ENCODE measurements at places on chromosomes 11 and 22.

DNA sequence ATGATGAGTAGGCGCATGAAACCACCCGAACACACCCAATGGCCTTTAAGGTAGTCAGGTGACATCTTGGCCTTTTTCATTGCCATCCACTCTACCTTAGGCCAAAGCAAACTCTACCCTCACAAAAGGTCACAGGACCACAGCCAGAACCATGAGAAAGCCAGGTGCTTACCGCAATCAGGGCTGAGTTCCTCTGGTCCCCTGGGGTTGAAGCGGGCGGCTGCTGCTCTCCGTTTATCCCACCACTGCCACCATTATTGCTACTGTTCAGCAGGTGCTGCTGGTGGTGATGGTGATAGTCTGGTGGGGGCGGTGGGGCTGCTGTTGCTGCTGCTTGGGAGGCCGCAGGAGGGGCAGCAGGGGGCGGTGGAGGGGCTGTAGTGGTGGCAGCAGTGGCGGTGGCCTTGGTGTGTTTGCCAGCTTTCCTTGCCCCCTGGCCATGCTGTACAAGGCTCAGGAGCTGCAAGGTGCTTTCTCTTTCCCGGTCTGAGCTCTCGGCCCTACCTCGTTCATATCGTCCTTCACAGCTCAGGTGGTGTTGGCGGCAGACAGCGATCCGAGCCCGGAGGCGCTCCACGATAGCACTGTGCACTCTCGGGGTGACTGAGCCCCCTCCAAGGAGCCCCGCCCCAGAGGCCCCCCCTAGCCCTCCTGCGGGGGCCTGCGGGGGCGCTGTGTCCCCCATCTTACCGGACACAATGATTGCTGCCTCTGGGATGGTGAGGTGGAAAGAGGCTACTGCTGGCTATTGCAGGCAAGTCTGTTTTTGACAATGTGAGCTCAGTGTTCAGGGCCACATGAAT is 1.6 kb downstream of the MAML2 start:
- DNase-seq = peak; percentile 66

- DNase-seq = no peak
Observed at GRCh38 chr11:79265756-79266322, 175.0 kb downstream of the TENM4 start.

GRCh38 chr11:69862331-69862771 is 43.1 kb upstream of the FGF3 start:
- DNase-seq = no peak

GRCh38 chr11:127632976-127633680 is 632.6 kb upstream of the KIRREL3 start:
- no peak for DNase-seq

- no peak for DNase-seq
Observed at GRCh38 chr22:44575381-44576268, 77.6 kb upstream of the RTL6 start.

DNA sequence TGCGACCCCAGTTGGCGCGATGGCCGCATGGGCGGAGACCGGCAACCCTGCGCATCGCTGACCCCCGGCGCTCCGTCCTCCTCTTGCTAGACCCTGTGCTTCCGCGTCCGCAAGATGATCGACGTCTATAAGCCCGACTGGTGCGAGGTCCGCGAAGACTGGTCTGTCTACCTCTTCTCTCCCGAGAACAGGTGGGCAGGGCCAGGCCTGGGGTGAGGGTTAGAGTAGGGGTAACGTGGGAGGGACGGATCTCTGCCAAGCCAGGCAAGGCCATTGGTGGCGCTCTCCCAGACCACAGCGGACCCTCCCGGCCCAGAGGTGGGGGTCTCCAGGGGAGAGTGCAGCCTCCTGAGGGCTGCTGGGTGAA is 92.1 kb downstream of the CACNA1I start:
- DNase-seq = no peak

DNA sequence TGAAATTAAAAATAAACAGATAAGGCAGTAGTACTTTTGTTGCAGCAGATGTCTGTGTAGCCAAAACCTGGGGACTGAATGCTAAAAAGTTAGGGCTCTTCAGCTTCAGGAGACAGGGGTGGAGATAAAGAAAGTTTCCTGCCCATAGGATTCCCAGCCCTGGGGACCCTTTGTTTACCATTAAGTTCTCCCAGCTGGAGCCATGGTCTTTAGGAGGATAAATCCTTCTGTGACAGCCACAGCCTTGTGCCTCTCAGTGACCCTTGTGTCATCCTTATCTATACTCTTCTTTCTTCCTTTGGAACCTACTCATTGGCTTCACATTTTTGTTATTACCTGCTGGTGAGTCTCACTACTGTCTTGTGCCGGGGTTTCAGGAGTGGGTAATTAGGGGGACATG is at the start of gene OR51M1:
Gene OR51M1 (plus strand): TSS at position 237 of the 400 bp plus-strand sequence. CDS start 5,587 bp downstream, outside the sequence.
- DNase-seq = no peak
